Activated CD8-positive, alpha-beta memory T cell treated with anti-CD3 and anti-CD28 coated beads for 1 hour (primary cell): ENCODE measurements at places on chromosomes 2 and 18.

DNA sequence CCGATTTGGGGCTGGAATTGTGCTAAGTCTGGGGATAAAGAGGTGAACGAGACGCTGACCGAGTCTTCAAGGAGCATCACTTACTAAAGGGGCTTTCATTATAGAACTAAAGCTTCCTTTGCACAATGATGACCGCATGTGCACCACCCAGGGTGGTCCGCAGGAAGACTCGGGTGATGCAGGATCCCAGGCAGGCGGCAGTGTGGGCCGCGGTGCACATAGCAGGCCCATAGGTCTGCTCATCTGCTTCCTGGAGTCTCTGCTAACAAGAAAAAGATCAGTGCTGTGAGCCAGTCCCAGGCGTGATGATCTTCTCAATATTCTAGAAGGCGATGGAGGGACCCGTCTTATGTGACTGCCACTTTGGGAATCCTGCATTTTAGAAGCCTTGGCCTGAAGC lies 122.8 kb downstream of the PXDN start:
- no peak for DNase-seq

DNA sequence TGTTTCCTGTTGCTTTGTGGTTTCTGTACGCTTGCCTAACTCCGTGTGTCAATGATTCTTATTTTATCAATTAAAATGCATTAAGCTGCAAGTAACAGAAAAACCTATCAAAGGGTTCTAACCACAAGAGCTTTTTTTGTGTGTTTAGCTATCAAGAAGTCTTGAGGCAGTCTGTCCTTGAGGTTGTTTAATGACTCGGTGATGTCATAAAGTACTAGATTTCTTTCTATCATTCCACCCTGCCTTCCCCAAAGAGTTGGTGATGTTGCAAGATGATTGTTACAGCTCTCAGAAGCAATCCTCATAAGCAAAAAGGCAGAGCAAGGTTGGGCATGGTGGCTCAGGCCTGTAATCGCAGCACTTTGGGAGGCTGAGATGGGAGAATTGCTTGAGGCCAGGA lies 51.9 kb upstream of the SPTBN1 start:
- DNase-seq, result no peak

DNA sequence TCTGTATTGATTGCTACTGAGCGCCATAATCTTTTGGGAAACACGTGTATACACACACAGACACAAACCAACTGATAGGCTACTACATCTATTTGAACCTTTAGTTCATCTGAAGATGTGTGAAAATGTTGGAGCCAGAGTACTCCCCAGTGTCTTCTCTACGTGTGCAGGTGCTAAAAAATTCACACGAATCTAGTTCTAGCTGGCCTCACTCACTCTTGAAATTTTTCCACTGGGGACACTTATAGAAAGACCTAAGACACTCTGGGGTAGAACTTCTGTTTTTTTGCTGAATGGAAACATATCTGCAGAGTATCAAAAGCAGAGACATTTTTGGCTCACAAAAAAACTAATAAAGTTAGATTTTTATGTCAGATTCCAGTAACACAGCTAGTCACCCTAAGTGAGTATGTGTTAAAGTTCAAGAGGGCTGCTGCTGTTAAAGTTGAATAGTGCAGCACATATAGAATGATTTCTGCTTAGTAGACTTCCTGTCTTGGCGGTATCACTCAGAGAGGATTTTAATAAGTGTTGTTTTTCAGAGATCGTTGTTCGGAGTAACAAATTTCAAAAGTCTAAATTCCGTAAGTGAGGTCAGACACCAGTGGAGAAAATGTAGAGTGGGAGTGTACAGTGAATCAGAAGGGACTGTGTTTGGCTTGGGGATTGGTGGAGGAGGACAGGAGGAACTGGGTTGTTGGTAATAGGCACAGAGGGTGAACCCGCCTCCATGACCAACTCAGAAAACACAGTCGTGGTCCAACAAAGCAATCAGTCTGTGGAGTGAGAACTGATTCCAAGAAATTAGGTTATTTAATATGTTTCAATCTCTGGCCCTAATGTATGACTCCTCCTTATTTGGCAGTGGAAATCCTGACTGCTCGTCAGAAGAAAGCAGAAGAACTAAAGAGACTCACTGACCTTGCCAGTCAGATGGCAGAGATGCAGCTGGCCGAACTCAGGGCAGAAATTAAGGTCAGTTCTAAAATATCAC lies 43.1 kb downstream of the KCTD18 start:
- no peak for DNase-seq

- DNase-seq, result no peak
Observed at GRCh38 chr2:64591188-64591587, 62.5 kb downstream of the SERTAD2 start.
